Activated gamma-delta T cell treated with anti-CD3 and anti-CD28 coated beads, Interleukin-2, amount 50 U/mL, for 16 hours (primary cell): ENCODE measurements at places on chromosomes 3 and 15.

- no peak for DNase-seq
Observed at GRCh38 chr3:72344236-72344635, 504.0 kb downstream of the SHQ1 start.

GRCh38 chr3:180909369-180910127 lies 2.9 kb upstream of the FXR1 start:
- DNase-seq, result no peak

DNA sequence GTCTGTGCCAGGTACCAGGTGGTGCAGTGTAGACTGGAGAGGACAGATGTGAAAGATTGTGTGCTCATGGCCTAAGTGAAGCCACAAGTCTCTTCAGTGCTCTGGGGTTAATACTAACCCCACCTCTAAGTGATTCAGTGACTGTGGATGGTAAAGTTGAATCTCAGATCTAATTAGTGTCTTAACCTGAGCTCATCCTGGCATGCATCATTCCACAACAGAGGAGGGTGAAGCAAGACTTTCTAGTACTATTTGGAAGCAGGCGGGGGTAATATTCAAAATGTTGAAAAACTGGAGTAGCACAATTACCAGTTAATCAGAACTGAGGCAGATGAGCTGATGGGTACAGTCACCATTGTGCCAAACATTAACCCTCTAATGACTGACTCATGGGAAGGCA lies 2.8 kb upstream of the MESD start:
- DNase-seq, result no peak

DNA sequence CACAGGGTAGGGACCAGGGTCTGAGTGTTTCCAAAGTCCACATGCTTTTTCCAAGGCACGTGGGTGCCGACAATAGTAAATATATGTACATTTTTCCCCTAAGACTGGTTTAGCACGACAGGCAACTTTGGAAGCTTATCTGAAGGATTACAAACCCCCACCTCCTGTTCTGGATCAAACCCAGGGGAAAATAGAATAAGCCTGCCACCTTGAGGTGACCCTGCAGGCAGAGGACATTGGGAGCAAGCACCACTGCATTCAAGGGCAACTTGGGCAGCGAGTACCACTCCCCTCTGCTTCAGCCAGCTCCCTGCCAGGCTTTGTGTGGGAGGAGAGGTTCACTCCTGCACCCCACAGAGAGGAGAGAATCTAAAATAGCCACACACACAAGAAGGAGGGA lies 44.8 kb downstream of the KBTBD12 start:
- DNase-seq, result no peak

GRCh38 chr3:97970156-97970555 lies 2.1 kb downstream of the RIOX2 start:
- no peak for DNase-seq

GRCh38 chr15:60006203-60006862 lies 2.2 kb downstream of the FOXB1 start:
- no peak for DNase-seq

GRCh38 chr3:27910456-27910855 lies 188.3 kb upstream of the EOMES start:
- DNase-seq, result no peak

- no peak for DNase-seq
Observed at GRCh38 chr3:173913397-173913796, 515.9 kb downstream of the NLGN1 start.

DNA sequence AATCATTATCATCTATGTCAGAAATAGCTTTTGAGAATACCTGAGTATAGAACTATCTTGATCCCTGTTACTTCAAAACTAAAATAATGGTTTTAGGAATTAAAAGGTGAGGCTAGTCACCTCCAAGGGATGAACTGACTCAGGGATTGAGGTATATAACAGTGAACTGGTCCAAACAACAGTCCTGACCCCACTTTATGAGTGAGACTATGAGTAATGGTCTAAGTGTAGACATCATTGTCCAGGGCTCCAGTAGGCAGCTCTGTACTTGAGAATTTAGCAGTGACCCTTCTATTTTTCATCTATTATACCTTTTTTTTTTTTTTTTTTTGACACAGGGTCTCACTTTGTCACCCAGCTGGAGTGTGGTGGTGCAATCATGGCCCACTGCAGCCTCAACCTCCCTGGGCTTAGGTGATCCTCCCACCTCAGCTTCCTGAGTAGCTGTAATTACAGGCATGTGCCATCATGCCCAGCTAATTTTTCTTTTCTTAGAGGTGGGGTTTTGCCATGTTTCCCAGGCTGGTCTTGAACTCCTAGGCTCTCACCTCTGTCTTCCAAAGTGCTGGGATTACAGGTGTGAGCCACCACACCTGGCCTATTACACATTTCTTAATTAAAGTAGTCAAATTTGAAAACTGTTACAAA lies 36.3 kb downstream of the MLH1 start:
- no peak for DNase-seq

DNA sequence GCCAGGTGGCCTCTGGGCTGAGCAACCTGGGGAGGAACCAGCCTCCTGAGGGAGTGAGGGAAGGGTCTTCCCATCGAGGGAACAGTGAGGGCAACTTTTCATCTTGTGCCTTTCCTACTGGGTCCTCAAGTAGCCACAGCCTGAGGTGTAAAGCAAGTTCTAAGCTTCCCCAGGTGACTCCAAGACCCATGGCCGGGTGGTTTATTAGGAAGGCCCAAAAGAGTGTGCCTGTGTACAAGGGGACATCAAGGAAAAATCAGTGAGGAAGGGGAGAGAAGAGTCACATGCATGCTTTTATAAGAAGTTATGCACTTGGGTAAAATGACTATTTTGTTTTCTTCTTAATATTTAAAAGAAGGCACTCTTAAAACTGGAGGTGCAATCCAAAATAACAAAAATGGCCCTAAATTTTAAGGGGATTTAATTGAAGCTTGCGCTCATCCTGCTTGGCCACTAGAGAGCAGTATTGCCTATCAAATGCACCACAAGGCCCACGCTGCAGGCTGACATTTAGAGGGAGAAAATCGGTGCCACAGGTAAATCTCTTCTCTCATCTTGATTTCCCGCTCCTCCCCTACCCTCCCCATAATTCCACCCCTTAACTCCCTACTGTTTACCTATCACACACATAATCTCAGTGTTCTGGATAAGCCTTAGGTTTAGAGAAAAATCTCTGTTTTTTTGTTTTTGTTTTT lies 6.7 kb downstream of the NANOGP8 start:
- peak; percentile 5 for DNase-seq

GRCh38 chr3:7340795-7341194 lies 479.9 kb downstream of the GRM7 start:
- DNase-seq, result no peak

DNA sequence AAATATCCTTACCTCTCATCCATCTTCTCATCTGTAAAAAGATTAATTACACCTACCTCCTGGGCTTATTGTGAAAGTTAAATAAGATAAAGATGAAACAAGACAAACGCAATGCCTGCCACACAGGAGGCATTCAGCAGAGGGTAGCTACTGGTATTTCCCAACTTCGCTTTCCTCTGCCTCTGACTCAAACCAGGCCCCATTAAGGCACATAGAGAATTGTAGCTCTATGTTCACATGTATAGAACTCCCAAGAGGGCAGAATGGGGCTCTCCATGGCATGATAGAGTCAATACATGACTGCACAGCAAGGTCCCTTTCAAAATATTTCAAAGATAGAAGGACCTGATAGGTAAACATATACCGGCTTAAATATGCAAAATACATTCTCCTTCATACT lies 1.4 kb downstream of the LYSMD2 start:
- DNase-seq, result no peak

DNA sequence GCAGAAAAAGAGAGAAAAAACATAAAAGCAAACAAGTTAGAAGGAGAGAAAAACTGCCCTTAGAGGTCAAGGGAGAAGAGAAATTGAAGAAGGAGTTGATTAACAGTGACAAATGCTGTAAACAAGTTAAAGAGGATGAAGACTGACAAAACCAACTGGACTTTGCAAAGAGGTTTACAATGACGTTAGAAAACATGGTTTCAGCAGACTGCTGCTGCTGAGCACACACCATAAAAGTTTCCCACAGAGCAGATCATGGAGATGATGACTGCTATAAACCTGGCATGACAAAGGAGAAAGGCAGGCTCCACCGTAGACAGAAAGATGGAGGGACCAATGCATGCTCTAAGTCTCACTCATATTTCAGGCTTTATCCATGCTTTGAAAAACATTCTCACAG lies 78.7 kb downstream of the POLQ start:
- no peak for DNase-seq

DNA sequence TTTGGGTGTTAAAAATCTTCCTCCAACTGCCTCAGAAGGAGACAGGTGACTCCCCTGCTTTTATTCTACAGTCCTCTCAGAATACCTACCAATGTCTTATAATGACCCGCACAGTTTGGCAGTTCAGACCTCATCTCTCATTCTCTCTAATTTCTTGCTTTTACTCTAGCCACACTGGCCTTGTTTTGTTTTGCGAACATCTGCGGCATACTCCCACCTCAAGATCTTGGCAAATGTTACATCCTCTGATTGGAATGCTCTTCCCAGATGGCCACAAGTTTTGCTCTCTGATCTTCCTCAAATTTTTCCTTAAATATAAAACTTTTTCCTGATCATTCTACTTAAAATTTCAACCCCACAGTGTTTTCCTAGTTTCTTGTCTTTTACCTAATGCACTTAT lies 94.1 kb downstream of the PLSCR2 start:
- no peak for DNase-seq

DNA sequence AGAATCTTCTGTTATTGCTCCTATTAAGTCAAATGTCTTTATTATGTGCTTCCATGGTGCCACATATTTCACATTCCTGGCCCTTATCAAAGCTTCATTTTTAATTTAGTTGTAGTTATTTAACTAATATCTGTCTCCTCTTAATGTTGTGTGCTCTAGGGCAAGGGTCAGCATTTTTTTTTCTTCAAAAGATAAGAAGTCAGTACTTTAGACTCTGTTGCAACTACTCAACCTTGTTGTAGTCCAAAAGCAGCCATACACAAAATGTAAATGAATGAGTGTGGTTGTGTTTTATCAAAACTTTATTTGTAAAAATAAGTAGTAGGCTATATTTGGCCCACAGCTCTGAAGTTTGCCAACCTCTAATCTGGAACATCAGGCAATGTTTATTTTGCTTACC lies 394.7 kb upstream of the CBLB start:
- no peak for DNase-seq

GRCh38 chr3:160224256-160224655 lies 966 bp upstream of the C3orf80 start:
- no peak for DNase-seq

GRCh38 chr3:183161552-183162336 lies 790 bp downstream of the LAMP3 start:
- DNase-seq, result no peak

DNA sequence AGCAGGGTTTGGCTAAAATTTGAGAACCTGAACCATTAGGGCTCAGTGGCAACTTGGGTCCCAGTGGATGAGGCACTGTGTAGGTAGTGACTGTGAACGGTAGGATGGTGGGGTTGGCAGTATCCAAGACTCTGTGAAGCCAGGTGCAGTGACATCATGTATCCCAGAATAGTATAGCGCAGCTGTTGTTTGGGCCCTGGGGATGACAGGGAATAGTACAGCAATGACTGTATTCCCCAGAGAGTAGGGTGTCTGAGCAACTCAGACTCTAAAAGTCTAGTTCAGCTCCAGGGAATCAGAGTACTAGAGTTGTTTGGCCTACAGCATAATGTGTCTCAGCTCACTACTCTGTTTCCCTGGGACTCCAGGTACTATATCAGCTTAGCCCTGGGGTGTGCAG lies 20.7 kb upstream of the PPP2R3A start:
- no peak for DNase-seq
